CD4-positive, alpha-beta T cell treated with Interferon alpha-2 for 1 hour (primary cell): ENCODE measurements at places on chromosomes 3 and 15.

- no peak for DNase-seq
Observed at GRCh38 chr3:184574515-184575417, 13.2 kb downstream of the EPHB3 start.

DNA sequence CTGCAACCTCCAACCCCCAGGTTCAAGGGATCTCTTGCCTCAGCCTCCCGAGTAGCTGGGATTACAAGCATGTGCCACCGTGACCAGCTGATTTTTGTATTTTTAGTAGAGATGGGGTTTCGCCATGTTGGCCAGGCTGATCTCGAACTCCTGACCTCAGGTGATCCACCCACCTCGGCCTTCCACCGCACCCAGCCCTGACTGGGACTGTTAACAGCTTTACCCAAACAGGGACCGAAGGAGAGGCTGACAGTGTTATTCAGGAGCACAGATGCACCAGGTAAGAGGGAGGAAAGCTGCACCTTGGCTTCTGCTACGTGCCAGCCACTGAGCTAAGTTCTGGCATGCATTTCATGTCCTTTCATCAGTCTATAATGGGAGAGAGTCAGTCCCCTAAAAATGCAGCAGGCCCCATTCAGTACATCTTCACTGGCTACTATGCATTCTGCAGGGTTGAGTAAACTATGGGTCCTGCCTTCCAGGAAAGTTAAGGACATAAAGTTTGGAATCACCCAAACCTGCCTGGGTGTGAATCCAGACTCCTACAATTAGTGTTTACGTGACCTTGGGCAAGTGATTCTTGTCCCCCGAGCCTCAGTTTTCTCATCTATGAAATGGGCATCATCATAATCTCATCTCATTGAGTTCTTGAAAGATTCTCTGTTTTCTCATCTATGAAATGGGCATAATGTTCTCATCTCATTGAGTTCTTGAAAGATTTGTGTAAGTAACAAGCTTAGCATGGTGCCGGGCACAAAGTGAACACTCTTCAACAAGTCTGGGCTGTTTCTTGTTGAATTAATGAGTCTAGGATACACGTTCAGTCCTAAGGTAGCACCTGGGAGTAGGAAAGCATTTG is 82.2 kb downstream of the CPN2 start:
- DNase-seq: no peak

DNA sequence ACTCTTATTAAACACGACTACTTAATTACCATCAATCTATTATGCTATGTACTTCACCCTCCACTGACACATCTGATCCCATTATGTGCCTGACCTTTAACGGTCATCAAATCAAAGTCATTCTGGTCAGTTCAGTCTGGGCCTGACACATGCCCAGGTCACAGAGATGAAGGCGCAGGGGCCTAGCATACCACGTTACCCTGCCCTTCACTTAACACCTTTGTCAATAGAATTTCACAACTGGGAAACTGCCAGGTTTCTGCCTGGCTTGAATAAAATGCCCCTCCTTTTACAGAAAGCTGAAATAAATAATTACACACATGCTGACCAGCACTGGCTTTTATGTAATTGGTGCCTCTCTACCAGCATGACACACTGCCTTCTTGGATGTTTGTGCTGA is 39.5 kb downstream of the MECOM start:
- no peak for DNase-seq

GRCh38 chr3:123576122-123576521 is 8.7 kb downstream of the HACD2 start:
- DNase-seq: no peak

GRCh38 chr3:4866866-4867265 is 112.4 kb upstream of the BHLHE40 start:
- DNase-seq: peak; percentile 57

GRCh38 chr3:16884084-16884747 is 539 bp upstream of the PLCL2 start:
- peak; percentile 78 for DNase-seq

DNA sequence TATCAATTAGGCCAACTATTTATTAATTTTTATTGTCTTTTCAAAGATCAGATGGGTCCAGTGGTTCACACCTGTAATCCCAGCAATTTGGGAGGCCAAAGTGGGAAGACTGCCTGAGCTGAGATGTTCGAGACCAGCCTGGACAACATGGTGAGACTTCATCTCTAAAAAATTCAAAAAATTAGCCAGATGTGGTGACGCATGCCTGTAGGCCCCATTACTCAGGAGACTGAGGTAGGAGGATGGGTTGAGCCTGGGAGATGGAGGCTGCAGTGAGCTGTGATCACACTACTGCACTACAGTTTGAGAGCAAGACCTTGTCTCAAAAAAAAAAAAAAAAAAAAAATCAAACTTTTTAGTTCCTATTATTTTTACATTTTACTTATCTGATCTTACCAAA is 8.2 kb downstream of the AP3S2 start:
- DNase-seq: no peak

- no peak for DNase-seq
Observed at GRCh38 chr15:79815468-79815867, 81.3 kb downstream of the MTHFS start.
